ENCODE measurements at places on chromosomes 2 and 18.

- DNase-seq: no peak
These were observed 322.5 kb downstream of the LPIN1 start for GRCh38 chr2:12068796-12069538.

- no peak for DNase-seq
These were observed 203.3 kb downstream of the PIEZO2 start for GRCh38 chr18:10946058-10946457.

DNA sequence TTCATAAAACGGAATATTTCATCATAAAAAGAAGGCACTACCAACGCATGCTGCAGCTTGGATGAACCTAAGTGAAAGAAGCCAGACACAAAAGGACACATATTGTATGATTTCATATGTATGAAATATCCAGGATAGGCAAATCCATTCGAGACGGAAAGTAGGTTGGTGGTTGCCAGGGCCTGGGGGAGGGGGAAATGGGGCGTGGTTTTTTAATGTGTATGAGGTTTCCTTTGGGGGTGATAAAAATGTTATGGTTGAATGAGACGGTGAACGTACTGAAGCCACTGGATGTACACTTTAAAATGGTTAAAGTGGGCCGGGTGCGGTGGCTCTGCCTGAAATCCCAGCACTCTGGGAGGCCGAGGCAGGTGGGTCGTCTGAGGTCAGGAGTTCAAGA is 20.0 kb upstream of the SPATA3 start:
- DNase-seq: no peak

GRCh38 chr2:90209806-90210205 is 1518.3 kb downstream of the RPIA start:
- no peak for DNase-seq

GRCh38 chr2:111053266-111053665 is 67.4 kb upstream of the BCL2L11 start:
- DNase-seq: no peak

DNA sequence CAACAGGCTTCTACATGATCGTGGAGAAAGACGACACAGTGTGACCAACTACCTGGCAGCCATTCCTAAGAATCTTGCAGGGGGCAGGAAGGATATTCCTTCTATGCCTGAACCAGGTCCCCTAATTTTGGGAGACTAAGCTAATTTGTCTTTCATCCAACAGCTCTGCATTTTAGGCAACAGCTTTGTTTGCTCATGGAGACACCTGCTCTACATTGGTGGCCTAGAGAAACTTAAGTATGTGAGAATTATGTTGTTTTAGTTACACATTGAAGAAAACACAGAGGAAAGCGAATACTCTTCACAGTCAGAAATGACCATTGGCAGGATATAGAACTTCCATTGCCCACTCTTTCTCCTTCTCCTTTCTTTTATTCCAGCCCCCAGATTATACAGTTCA is 75.2 kb downstream of the ASXL3 start:
- no peak for DNase-seq

GRCh38 chr2:128304715-128305554 is 13.7 kb downstream of the HS6ST1 start:
- peak; percentile 92 for DNase-seq

GRCh38 chr2:52117299-52117698 is 1085.4 kb upstream of the NRXN1 start:
- no peak for DNase-seq

DNA sequence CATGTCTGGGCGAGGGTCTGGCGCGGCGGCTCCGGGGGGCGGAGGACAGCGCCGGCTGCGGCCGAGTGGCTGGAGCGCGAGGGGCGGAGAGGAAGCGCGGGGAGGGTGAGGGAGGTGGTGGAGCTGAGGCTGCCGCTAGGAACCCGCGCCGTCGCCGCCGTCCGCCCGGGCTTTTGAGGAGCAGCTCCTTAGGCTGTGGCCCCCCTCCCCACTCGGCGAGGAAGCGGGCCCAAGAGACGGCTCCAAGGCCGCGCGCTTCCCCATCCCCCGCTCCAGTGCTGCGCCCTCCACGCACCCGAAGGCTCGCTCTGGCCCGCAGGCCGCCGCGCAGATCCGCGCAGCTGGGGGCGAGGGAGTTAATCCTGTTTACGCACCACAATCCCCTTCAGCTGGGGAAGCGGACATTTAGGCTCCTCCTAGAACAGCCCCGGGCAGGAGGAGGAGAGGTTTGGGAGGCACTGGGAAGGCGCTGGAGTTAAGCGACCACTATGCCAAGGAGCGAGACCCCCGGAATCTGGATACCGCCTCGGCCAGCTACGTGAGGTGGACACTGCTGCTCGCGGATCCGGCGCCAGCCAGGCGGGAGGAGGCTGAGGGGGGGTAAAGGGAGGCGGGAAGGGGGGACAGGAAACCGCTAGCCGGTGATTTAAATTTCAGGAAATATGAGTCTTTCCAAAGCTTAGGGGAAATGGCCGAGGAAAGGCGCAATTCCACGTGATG is at the start of gene CNRIP1:
Gene CNRIP1 (minus strand): TSS at position 552 of the 720 bp plus-strand sequence. CDS start 549 bp downstream, at position 3.
- peak; percentile 55 for DNase-seq

GRCh38 chr2:3597567-3597966 is 2.7 kb downstream of the COLEC11 start:
- DNase-seq: no peak

- DNase-seq: peak; percentile 85
These were observed 7.4 kb downstream of the LCT start for GRCh38 chr2:135829378-135830135.

GRCh38 chr2:73107211-73107926 is 5.4 kb downstream of the RAB11FIP5 start:
- no peak for DNase-seq

- DNase-seq: no peak
These were observed 22.5 kb downstream of the CYRIA start for GRCh38 chr2:16643099-16643498.

DNA sequence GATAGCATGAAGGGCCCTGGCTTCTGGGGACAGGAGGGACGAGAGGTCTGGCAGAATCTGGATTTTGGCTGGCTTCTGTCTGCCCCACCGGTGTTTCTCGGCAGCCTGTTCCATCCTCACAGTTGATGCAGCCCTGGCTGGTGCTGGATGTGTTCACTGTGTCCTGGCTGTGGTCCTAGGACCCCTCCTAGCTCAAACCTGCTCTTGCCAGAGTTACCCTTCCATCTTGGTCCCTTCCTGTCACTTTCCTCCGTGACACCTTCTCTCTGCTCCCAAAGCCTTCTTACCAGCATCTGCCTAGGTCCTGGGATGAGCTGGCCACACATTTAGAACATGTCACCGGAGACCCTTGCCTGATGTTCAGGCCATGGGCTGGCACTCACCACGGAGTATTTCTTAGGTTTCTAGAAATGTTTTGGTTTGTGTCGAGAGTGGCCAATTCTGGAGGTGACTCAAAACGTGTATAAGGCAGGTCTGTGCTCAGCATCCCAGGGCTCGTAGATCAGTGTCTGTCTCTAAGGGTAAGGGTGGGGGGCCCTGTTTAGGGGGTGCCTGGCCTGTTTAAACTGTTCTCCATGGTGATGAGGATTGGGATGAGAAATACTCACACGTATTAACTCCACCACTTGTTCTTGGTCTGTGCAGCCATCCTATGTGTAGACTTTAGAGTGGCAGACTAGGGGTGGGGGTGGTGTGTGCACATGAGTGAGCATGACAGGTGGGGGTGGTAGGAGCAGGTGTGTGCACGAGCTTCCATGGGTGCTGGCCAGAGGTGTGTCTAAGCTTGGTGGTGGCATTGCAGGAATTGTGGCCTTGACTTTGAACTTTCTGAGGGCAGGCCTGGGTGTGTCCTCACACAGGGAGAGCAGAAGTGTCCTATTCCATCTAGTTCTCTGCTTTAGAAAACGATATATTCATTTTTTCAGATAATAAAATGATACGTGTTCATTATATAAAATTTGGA is 162.7 kb downstream of the DYSF start:
- no peak for DNase-seq

- no peak for DNase-seq
These were observed 8.9 kb upstream of the SESTD1 start for GRCh38 chr2:179273461-179273962.

- DNase-seq: no peak
These were observed 26.0 kb downstream of the TRABD2A start for GRCh38 chr2:84854850-84855249.

- DNase-seq: no peak
These were observed 186.9 kb upstream of the PXDN start for GRCh38 chr2:1931003-1931914.

GRCh38 chr2:19667085-19667484 is 234.7 kb downstream of the TTC32 start:
- DNase-seq: no peak

GRCh38 chr2:62303788-62304187 is 107.9 kb downstream of the B3GNT2 start:
- no peak for DNase-seq

GRCh38 chr2:133633881-133634409 is 65.7 kb upstream of the NCKAP5 start:
- DNase-seq: no peak

- no peak for DNase-seq
These were observed 592.3 kb downstream of the THSD7B start for GRCh38 chr2:137357634-137358033.

GRCh38 chr2:164903204-164903603 is 52.1 kb downstream of the SLC38A11 start:
- peak; percentile 14 for DNase-seq

Data from NCI-H1105 (cell line).